Stimulated activated CD4-positive, alpha-beta T cell treated with anti-CD3 and anti-CD28 coated beads, Interleukin-12 subunit alpha, Interleukin-12 subunit beta, amount 100 ng/mL, for 48 hours (primary cell): ENCODE measurements at places on chromosomes 12 and 14.

DNA sequence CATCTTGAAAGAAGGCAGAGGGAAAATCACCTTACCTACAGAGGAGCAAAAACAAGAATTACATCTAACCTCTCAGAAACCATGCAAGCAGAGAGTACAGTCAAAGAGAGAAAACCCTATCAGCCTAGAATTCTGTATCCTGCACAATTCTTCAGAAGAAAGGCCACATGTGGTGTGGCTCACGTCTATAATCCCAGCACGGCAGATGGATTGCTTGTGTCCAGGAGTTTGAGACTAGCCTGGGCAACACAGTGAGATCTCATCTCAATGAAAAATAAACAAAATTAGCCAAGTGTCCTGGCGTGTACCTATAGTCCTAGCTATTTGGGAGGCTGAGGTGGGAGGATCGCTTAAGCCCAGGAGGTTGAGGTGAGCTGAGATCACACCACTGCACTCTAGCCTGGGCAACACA, 48.2 kb downstream of the ATF7 start:
- no peak for DNase-seq

DNA sequence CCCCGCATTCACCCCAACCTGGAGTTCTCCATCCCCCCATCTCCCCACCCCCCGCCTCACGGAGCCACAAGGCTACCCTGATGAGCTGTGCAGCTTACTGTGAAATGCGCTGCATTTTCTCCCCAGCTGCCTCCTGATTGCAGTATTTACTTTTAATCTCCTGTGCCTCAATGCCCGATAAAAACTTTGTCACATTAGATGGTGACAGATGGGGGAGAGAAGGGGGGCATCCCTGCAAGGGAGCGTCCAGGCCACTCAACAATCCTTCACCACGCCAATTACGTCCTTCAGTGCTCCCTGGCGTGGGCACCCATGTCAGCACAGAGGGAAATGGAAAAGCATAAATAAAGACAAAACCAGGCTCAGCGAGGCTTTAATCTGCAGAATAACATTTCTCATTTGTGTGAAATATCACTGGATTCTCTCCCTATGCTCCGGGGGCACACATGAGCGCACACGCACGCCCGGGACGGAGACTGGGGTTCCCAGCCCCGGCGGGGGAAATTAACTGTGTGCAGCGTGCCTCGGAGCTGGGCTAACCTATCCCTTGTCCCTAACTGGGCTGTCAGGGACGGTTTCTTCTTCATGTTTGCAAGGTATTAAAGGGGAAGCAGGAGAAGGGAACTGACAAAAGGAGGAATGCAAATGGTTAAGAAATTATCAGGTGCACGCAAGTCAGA, 186.7 kb upstream of the VASH1 start:
- DNase-seq, result no peak

- DNase-seq, result no peak
These were observed 5.0 kb downstream of the TBX5 start for GRCh38 chr12:114400925-114401324.

DNA sequence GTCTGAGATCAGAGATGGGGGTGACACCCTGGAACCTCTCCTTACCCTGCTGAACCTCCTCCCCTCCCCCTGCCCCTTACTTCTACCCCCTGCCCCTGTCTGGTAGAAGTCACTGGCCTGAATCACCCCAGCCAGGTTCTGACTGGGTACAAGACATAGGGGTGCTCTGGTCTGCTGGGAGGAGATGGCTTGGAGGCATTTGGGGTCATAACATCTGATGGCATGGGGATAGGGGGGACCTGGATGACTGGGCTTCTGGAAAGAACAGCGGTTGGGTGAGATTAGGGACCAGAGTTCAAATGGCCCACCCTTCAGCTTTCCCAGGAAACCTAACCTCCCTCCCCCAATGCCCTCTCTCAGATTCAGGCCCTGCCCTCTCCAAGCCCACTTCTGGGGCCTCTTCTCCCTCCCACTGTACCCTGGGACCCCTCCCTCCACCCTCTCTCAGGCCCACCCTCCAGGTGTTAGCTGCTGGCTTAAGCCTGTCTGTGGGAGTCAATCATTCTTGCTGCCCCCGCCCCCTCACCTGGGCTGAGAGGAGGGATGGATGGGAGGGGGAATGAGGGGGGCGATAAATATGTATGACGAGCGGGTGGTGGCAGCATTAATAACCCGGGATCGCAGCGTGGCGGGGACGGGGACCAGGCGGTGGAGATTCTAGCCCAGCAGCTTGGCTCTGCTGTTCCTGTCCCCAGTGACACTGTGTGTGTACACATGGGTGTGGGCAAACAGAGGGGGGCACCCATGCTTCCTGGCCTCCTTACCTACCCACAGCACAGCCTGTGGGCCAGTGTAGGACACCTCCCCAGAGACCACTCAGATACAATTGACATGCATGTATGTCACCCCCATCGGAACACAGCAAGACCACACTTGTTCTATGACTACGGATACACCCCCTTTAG, 5.9 kb downstream of the NXPH4 start:
- DNase-seq, result no peak

DNA sequence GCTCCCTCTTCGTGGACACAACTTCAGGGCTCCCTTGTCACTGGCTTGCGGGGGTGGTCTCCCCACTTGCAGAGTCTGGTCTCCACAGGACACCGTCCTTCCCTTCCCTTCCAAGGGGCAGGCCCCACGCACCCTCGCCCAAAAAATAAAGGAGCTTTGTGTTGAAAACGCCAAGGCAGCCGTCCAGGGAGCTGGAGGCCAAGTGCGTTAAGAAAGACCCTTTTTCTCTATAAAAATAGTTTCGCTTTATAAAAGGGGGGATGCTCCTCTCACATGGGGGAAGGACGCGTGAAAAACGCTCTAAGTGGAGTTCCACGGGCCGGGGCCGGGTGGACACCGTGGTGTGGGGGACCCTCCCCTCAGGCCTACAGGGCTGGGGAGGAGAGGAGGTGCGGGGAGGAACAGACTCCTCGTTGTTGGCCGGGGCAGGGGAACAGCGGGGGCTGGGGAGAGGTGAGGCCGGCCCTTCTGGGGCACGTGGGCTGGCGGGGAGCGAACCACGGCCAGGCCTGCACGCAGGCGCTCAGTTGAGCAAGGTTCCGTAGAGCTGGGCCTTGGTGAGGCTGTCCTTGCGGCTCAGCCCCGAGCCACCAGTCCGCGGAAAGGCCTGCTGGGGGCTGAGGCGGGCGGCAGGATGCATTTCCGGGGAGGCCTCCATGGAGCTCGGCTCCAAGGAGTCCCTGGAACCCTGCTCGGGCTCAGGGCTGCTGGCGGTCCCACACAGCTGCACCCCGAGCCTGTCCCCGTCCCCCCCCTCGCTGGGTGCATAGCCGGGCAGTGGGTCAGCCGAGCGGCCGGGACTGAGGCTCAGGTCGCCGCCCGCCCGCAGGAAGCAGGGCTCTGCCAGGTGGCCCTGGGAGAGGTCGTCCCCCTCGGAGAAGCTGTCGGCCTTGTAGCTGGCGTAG, 49.5 kb downstream of the BEGAIN start:
- DNase-seq, result no peak

DNA sequence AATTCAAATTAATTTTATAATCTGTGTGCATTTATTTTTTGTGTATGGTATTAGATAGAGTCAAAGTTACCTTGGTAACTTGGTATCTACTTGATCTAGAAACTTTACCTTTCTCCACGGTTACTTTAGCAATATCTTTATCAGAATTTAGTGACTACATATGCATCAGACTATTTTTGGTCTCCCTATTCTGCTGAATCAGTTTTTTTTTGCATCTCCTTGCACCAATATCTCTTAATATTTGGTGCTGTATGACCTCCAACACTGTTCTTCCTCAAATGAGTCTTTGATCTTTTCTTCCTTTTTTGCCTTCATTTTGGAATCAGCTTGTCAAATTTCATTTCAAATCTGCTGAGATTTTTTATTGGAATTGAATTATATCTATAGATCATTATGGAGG, 828.2 kb upstream of the FOXG1 start:
- DNase-seq, result no peak

DNA sequence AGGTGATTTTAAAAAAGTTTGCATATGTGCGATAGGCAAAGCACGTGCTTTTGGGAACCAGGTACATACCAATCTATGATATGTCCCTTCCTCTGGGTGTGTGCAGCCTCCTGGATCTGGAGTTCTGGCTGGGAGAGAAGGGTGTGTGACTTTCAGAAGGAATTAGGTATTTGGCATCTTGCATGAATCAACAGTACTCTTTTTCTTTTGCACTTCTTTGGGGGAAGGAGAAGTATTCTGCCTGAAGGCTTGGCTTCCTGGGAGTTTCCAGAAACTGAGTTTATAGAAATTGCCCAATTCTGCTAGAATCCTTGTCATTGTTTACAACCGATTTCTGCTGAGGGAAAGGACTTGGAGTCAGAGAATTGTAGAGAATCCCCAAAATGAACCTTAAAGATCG, 2.9 kb upstream of the CLMN start:
- no peak for DNase-seq

GRCh38 chr12:115752156-115752555, 525.3 kb downstream of the MED13L start:
- no peak for DNase-seq
